ENCODE measurements at places on chromosomes 6 and 20.
A peak's percentile ranks its signal among the peaks of the same experiment; 100 is the strongest.

- DNase-seq, result peak; percentile 26
Measured at GRCh38 chr6:149897015-149897697, 757 bp downstream of the RAET1E start.

- no peak for DNase-seq
Measured at GRCh38 chr6:151260205-151260604, 20.4 kb downstream of the AKAP12 start.

DNA sequence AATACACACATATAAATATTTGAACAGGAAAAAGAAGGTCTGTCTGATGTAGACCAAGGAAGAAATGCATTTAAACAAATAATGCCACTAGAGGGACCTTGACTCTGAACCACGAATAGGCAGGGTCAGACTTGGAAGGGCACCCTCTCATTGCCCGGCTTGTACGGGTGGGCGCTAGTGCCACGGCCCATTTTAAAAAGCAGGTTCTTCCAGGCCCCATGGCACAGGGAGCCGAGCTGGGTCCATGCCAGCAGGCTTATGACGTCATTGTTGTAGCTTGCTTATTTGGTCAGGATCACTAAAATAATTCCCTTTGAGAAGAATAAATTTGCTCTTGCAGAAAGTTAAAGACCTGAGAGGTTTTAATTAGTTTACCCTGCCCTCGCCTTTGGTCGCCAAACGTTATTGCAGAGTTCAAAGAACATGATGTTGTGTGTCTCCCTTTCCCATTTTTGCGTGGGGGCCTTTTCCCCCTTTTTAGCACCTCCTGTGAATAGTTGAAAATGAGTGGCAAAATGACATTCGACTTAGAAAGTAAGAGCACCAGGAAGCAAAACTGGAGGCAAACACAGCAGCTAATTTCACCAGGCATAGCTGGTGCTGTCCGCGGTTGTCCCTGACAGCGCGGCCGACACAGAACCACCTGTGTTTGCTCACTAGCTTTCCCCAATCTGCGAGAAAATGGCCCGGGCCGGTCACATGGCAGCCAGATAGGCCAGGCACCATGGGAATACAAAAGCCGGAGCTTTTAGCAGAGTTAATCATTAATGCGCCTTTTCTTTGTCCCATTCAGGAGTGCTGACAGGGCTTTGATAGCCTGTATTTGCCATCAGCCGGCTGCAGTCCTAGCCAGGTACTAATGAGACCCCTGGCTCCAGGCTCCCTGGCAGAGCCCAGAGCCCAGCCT lies 93.8 kb downstream of the FOXA2 start:
- DNase-seq, result no peak

- no peak for DNase-seq
Measured at GRCh38 chr20:35657271-35657670, 7.4 kb downstream of the CPNE1 start.

GRCh38 chr6:19041906-19042305 lies 654.8 kb downstream of the RNF144B start:
- DNase-seq, result no peak

GRCh38 chr6:37663019-37663810 lies 34.5 kb downstream of the MDGA1 start:
- DNase-seq, result no peak

- DNase-seq, result no peak
Measured at GRCh38 chr6:1418471-1419191, 29.3 kb downstream of the FOXF2 start.

GRCh38 chr20:10371467-10371866 lies 62.6 kb downstream of the MKKS start:
- DNase-seq, result no peak

- DNase-seq, result peak; percentile 67
Measured at GRCh38 chr20:16759181-16759563, 11.0 kb downstream of the OTOR start.

GRCh38 chr20:33654680-33655161 lies 7.4 kb upstream of the C20orf144 start:
- DNase-seq, result no peak

- DNase-seq, result no peak
Measured at GRCh38 chr6:42610416-42610815, 46.6 kb downstream of the UBR2 start.

DNA sequence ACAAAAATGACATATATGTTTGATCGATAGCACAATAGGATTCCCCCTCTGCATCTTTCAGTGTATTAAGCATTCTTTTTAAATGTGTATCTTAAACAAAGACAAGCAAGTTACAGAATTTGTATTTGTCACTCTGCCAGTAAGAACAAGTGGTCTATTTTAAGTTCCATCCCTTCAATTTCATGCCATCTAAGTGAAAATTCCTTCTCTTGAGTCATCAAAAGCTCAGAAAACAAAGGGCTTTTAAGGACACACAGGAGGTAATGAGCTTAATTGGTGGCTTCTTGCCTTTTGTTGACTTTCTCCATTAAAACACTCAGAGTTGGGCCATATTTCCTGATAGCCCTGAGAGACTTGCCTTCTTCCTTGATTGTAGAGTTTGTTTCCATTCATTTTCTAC lies 547.8 kb downstream of the TENT5A start:
- no peak for DNase-seq

- DNase-seq, result no peak
Measured at GRCh38 chr6:10908228-10908627, 21.4 kb downstream of the SYCP2L start.

DNA sequence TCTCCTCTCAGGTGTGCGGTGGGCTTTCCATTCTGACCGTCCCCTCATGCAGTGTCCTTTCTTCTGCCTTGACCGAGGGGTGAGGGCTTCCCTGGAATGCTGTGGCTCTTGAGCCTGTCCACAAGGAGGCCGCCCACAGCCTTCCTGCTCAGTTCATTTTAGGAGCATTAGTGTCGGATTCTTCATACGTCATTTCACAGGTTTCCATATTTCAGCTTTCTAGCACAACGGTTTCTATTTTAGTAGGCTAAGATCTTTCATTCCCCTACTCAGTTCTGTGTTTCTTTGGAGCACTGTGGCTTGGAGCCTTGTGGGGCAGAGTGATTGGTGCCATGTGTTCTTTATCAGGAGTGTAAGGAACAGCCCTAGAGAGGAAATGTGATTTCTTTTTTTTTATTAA lies 5.5 kb downstream of the PPP1R3G start:
- DNase-seq, result no peak

DNA sequence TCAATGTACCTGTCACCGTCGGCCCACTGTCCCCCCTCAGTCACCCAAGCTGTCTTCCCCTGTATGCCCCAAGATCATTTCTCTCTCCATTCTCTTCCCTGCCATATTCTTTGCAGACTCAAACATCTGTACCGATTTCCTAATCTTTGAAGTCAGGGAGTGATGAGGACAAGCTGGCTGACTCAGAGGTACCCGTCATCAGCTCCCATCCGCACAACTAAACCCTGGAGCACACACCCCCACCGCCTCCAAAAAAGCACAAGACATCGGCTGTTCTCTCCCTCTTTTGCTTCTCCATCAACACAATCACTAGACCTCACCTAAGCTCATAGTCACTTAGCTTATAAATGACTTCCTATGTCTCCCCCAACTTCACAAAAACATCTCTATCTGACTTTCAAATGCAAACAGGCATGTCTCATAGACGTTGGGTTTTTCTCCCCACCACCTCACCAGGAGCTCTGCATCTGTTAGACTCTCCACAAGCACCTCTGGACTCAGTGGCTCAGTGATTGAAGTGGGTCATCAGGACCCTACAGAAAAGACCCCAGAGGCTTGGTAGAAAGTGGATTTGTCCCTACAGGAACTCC lies 11.5 kb upstream of the NFATC2 start:
- no peak for DNase-seq
